ENCODE measurements at places on chromosomes 3 and 15. TPM values are rescaled to one million over a fixed set of nuclear protein-coding genes. Genes with fewer than 3 reads are reported as not detected.

Gene AADAC
- not detected for total RNA-seq

Gene CHDH
- under 0.01 TPM for total RNA-seq

Gene UBE2E2
- total RNA-seq = 32.4 TPM

Gene GOLGA6L10
- 0.80 TPM for total RNA-seq

Gene CHST13
- total RNA-seq = not detected

Gene DAG1
- 90.8 TPM for total RNA-seq

Gene SPRED1
- 46.1 TPM for total RNA-seq

Gene GPR149
- total RNA-seq = not detected

Gene FAM43A
- total RNA-seq = 1.8 TPM

Gene LRRC58
- 35.1 TPM for total RNA-seq

Gene PGBD4
- 1.9 TPM for total RNA-seq

Gene CYP8B1
- total RNA-seq = not detected

Gene GRAMD2A
- not detected for total RNA-seq

Gene B4GALT4
- total RNA-seq = 25.3 TPM

Gene PPM1L
- 0.19 TPM for total RNA-seq

Gene COL8A1
- 102 TPM for total RNA-seq

Gene LRRN1
- not detected for total RNA-seq

Gene CRYBG3
- 18.8 TPM for total RNA-seq

Gene ANKRD63
- not detected for total RNA-seq

GRCh38 chr3:152664766-152665165, 170.2 kb upstream of the P2RY1 start:
- no peak for DNase-seq

- no peak for DNase-seq
Observed at GRCh38 chr3:102140116-102140515, 290.8 kb downstream of the NFKBIZ start.

- no peak for DNase-seq
Observed at GRCh38 chr3:32667072-32667582, 17.9 kb upstream of the CNOT10 start.

GRCh38 chr3:126389794-126390146, 4.9 kb upstream of the CFAP100 start:
- DNase-seq = no peak

- DNase-seq = no peak
Observed at GRCh38 chr15:83928392-83928734, 274.4 kb downstream of the ADAMTSL3 start.

GRCh38 chr3:141456301-141456625, 30.6 kb upstream of the RASA2 start:
- no peak for DNase-seq

DNA sequence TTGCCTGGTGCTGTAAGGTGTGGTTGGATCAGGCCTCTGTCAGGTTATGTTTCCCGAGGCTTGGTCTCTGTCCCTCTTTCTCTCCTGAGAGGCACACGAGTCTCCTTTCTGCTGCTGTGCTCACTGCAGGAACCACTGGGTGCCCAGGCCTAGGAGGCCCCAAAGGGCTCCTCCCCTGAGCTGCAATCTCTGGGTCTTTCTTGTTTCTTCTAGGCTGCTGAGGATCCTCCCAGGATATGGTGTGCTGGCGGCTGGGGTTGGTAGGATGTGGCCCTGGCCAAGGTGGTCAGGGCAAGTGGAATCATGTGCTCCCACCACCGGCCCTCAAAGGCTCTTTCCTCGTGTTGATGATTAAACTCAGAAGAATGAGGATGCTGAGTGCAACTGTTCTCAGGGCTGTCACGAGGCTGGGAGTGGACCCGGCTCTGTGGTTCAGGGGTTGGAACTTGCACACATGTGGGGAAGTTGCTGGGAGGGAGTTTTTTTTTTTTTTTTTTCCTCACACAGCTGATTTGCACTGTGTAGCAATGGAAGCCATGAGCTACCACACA, 43.6 kb upstream of the CTSH start:
- peak; percentile 100 for DNase-seq

- no peak for DNase-seq
Observed at GRCh38 chr3:59381282-59381681, 331.5 kb upstream of the CFAP20DC start.

GRCh38 chr3:194139071-194139813, 3.3 kb downstream of the HES1 start:
- DNase-seq = no peak

- peak; percentile 8 for DNase-seq
Observed at GRCh38 chr3:178787960-178788359, 251.7 kb downstream of the KCNMB2 start.

DNA sequence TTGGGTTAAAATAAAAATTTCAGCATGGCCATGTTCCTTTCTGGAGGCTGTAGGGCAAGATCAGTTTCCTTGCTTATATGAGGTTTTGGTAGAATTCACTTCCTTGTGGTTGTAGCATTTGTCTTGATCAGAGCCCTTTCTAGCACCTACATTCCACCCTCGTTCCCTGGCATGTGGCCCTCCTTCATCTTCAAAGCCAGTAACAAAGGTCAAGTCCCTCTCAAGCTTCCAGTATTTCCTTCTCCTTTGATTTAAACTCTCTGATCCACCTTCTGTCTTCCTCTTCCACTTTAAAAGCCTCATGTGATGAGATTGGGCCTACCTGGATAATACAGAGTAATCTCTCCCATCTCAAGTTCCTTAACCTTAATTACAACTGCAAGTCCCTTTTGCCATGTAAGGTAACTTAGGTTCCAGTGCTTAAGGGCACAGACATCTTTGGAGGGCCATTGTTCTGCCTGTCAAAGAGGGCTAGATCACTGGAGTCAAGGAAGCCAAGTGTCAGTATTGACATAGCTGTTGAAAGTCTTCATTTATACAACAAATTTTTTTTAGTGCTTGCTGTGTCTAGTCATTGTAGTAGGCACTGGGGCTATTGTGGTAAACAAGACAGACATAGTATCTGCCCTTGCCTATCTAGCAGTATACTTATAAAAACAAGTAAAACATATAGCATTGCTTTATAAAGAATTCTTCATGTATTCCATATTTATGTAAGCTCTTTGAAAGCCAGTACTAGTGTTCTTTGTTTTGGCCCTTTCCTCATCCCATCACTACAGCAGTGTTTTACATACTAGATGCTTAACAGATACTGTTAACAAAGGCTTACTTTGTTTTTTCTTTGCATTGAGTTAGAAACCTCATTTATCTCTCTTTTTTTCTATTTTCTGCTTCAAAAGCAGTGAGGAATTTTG, 40.7 kb downstream of the GLCE start:
- no peak for DNase-seq

DNA sequence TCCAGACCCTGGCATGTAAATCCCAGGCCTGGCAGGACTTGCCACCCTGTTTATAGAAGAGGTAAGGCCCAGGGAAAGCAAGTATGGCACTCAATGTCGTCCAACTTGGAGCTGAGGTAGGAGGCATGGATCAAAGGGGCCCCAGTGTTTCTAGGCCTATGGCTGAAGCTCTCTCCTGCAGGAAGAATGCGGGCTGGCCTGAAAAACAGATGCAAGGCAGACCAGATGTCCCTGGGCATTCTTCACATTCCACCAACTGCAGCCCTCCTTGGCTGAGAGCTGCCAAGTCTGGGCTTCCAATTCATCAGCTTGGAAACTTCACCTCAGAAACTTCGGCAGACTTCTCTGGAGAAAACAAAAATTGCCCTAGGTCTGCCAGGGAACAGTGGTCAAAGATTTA, 22.2 kb downstream of the MESD start:
- DNase-seq = peak; percentile 80

GRCh38 chr3:188673646-188674186, 498.1 kb upstream of the TPRG1 start:
- DNase-seq = peak; percentile 84

- peak; percentile 79 for DNase-seq
Observed at GRCh38 chr3:149448331-149448831, 26.1 kb upstream of the TM4SF4 start.

GRCh38 chr15:99467338-99467720, 98.5 kb upstream of the MEF2A start:
- no peak for DNase-seq

DNA sequence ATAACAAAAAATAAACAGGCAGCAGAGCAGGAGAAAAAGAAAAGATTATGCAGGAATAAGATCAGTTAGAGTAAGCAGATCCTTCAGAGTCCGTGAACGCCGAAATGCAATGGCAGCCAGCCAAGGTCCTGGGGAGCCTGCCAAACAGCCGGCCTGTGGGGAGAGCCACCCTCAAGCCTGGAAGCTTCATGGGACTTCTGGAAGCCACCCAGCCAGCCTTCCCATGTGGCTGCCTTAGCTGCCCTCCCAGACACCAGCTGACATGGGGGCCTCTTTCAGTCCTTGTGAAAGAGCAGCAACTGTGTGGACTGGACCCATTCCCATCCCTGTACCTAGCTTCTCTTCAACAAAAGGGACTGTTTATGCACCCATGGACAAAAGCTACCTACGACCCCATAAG, 64.9 kb upstream of the RAD18 start:
- peak; percentile 63 for DNase-seq

GRCh38 chr3:43894176-43895049, 203.7 kb downstream of the ABHD5 start:
- DNase-seq = peak; percentile 66

DNA sequence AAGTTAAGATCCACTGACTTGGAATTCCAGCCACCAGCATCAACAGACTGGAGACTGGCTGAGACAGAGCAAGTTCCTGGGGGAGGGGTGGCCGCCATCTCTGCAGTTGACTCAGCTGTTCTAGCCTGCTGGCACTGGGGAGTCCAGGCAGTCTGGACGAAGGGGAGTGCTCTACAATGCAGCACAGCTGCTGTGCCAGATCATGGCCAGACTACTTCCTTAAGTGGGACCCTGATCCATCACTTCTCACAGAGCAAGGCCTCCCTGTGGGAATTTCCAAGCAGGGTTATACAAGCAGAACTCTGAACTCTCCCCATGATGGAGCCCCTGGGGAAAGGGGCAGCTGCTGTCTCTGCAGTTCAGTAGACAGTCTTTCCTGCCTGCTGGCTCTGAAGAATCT, 35.2 kb downstream of the PYGO1 start:
- DNase-seq = peak; percentile 99

GRCh38 chr15:99613887-99614647, 48.3 kb downstream of the MEF2A start:
- DNase-seq = peak; percentile 58

DNA sequence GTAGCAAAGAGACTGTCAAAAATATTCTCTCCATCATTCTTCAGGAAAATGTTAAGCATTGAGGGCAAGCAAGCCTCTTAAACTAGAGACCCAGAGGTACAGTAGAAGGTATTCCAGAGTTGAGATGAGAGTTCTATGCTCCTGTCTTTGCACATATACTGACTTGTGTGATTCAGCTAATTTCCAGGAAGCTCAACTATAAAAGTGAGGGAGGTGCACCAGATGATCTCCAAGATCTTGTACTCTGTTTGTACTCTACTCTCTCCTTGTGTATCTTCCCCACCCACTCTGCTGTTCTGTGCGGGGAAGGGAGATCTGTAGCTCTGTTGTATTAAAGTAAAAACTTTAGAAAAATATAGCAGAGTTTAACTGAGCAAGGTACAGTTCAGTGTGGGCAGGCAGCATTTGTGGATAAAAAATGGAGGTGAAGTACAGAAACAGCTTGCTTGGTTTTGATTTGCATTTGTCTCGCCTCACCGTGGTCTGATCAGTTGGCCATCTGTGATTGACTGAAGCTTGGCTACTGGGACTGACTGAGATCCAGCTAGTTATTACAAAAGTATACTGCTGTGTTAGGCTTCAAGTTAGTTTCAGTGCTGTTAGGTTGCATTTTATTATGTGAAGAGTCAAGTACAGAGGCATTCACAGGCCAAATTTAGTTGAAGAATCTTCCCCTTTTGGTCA, 463.1 kb upstream of the GOLIM4 start:
- DNase-seq = no peak

GRCh38 chr3:71419369-71419768, 164.2 kb downstream of the FOXP1 start:
- no peak for DNase-seq

GRCh38 chr15:48984021-48984710, 20.4 kb upstream of the SHC4 start:
- DNase-seq = no peak

GRCh38 chr3:191085091-191085490, 114.0 kb upstream of the OSTN start:
- DNase-seq = peak; percentile 77

DNA sequence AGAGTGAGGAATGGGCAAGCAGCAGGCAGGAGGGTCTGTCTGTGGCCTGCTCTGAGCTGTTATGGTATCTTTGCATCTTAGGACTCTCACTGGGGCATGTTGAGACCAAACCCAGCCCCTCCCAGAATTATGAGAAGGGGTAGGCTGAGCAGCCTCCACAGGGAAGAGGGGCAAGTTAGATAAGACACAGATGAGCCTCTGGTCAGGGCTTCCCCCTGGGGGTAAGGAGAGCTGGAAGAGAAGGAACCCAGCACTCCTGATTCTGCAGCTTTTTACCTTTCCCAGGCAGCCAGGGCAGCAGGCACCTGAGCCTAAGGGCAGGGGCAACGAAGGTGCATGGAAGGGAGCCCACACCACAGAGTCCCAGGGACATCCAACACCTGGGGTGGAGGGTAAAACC, 19.3 kb downstream of the DUOX1 start:
- no peak for DNase-seq

- DNase-seq = peak; percentile 15
Observed at GRCh38 chr3:192727032-192727847, at the start of gene FGF12. Gene FGF12, minus strand, starts transcription at chr3:192727541.

Measured in LHCN-M2 (cell line).